ENCODE measurements at places on chromosomes 1 and 21.

DNA sequence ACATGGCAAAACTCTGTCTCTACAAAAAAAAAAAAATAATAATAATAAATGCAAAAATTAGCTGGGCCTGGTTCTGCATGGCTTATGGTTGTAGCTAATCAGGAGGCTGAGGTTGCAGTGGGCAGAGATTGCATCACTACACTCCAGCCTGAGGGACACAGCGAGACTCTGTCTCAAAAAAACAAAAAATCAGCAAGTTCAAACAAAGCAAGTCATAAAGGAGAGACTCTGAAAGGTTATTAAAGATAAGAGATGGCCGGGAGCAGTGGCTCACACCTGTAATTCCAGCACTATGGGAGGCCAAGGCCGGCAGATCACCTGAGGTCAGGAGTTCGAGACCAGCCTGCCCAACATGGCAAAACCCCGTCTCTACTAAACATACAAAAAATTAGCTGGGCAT, 28.8 kb downstream of the COP1 start:
- no peak for DNase-seq

DNA sequence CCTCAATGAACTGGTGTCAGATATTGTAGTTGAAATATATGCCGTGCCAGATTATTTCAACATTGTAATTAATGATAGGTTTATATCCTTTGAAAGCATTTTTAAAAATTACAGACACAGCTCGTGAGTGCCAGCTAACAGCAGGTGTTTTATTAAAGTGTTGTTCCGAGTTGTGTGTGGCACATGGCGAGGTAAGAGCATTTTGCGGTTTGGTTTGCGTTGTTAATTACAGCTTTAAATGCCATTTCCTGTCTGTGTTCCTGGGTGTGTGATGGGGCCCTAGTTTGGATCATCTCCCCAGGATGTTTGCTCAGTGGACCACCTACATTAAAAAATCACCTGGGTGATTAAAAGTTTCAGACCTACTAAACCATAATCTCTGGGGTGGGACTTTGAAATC, 97.4 kb downstream of the PRDM2 start:
- DNase-seq: peak; percentile 40

DNA sequence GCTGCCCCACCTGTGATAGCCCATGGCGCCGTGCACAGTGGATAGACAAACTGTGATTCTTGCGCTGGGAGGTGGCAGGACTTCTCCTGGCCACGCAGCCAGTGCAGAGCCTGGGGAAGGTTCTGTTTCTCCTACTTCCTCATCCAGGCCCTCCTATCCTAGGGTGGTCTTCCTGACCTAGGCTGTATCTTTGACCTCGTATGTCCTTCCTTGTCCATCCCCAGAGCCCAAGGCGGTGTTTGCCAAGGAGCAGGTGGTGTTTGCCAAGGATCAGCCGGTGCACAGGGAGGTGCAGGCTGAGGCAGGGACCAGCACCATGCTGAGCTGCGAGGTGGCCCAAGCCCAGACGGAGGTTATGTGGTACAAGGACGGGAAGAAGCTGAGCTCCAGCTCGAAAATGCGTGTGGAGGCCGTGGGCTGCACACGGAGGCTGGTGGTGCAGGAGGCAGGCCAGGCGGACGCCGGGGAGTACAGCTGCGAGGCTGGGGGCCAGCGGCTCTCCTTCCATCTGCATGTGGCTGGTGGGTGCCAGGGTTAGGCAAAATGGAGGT, 63.9 kb downstream of the OBSCN start:
- DNase-seq: no peak

DNA sequence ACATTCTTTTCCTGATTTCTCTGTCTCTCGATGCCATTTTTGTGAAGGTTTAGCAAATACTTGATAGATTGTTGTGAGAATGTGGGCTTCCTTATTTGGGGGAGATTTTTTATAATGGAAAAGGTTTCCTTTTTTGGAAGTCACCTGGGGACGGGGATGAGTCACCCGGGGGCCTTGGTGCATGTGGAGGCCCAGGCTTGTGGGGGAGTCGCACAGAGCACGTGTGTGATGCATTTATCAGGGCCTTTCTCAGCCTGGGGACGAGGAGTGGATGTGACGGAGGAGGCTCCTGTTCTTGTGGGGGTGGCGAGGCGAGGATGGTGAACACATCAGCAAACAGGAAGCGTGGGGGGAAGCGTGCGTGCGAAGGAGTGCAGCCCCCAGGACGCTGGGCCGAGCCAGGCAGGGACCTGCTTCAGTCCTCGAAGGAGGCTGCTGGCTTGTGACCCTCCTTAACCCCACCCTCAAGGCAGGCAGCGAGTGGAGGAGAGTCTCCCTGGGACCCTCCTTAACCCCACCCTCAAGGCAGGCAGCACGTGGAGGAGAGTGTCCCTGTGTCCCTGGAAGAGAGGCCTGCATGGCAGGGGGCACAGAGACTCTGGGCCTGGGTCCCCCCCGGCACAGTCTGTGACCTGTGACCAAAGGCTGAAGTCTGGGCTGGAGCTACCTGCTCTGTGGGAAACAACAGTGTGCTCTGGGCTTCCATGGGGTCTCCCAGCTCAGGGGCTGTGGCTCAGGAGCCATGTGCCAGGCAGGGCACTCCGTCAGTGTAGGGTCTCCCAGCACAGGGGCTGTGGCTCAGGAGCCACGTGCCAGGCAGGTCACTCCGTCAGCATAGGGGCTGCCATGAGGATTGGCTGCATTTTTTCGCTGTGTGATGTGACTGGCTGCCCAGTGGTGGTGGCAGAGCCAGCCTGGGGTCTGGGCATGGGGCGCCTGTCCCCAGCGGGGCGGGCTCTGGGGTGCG, 57.2 kb downstream of the AGPAT3 start:
- DNase-seq: no peak

GRCh38 chr1:32406629-32407111, 12.4 kb upstream of the BSDC1 start:
- DNase-seq: no peak

- no peak for DNase-seq
These were observed 18.4 kb upstream of the PLEKHG5 start for GRCh38 chr1:6509919-6510291.

DNA sequence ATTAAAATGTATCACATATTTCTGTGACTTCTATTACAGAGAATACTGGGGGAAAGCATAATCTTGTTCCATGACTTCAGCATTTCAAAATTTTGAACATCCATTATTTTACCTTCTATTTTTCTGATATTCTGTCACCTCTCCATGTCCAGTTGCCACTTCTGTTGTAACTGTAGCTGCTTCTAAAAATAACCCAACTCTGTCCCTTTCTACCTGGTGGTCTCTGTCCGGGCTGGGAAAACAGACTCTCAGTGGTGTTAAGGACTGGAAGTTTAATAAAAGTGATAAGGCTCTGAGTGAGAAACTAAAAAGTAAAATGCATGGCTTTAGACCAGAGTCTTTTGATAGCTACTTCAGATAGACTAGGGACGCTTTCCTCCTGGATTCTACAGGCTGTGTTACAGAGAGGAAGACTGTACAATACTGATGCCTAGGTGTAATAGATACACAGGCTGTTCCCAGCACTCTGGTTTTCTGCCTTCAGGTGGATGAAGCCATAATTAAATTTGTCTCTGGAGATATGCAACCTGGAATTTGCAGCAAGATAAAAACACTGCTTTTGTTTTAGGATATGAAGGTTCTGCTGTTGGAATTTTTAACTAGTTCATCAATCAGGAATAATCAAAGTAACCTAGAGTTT, 42.1 kb upstream of the SEC16B start:
- DNase-seq: no peak

All from NCI-H748 treated with DMSO at 0.1 percent for 48 hours (cell line).